RWPE1 (cell line): ENCODE measurements at places on chromosomes 6 and 20.
A peak's percentile ranks its signal among the peaks of the same experiment; 100 is the strongest.

DNA sequence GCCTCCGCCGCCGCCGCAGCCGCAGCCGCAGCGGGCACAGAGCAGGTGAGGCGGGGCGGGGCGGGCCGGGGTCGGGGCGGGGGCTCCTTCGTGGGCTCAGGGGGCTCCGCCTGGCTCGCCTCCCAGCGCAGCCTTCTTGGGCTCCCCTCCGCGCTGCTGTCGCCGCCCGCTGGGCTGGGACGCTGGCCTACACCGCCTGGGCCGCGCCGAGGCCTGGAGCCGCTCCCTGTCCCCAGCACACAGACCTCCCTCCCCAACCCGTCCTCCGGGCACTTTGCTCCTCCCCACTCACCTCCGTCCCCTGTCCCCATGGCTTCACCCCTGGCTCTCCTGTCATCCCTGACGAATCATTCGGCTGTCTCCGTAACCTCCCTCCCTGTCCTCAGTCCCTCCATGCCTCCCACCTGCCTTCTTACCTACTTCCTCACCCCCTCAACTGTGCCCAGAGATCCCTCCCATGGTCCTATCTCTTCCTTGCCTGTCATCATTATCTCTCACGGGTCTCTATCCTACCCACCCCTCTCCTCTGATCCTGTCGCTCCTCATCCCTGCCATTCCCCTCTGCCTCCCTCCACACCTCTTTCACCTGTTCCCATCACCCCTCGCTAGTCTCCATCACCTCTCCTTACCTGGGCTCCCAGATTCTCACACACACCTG is 512 bp downstream of the TTBK1 start:
- no peak for DNase-seq

- no peak for DNase-seq
Observed at GRCh38 chr20:47740121-47740861, 45.0 kb downstream of the SULF2 start.

DNA sequence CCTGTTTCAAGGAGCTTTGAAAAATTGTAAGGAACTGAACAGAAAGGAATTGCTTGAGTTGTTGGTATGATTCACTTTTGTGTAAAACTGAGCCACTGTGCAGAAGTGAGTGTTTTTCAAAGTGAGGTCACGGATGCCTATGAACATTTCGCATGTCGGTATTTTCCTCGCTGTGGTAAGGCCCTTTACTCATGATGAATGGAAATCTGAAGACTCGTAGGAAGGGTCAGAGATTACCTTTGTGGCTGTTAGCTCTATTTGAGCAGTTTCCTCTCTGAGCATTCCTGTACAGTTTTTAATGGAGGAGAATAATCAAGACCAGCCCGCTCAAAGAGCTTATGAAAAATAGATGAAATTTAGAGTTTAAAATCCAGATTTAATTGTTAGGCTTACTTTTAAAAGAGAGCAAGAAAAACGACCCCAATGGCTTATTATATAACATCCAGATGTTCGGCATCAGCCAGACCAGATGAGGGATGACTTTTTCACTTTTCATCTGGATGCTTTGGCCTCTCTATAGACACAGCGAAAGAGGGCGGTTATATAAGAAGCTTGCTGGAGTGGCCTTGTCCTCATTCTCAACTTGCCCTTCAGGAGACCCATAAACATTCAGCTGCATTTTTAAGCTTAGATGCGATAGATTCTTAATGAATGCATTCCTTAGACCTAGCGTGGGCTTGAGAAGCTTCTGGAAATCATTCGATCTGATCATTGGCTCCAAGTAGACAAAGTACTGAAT is 99.5 kb downstream of the CD83 start:
- DNase-seq = no peak

- DNase-seq = no peak
Observed at GRCh38 chr20:17771206-17772004, 71.6 kb downstream of the BANF2 start.

- peak; percentile 70 for DNase-seq
Observed at GRCh38 chr6:111997078-111997852, 56.6 kb upstream of the CCN6 start.

DNA sequence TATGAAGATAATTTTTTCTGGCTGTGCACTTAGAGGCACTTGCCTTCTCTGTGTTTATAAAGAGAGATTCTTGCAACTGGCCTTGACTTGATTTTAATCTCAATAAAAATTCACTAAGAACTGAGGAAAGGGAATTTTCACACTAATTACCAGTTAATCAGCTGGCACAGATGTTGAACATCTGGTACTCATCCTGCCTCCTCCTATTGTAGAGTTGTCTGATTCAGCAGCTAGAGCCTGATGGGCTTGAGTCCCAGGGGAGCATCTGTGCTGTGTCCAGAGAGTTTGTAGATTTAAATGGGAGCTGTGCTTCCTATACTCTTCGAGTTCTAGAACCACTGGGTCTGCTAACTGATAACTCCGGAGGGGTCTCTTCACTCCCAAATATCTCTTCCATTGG is 284.4 kb upstream of the RNF24 start:
- DNase-seq = no peak

DNA sequence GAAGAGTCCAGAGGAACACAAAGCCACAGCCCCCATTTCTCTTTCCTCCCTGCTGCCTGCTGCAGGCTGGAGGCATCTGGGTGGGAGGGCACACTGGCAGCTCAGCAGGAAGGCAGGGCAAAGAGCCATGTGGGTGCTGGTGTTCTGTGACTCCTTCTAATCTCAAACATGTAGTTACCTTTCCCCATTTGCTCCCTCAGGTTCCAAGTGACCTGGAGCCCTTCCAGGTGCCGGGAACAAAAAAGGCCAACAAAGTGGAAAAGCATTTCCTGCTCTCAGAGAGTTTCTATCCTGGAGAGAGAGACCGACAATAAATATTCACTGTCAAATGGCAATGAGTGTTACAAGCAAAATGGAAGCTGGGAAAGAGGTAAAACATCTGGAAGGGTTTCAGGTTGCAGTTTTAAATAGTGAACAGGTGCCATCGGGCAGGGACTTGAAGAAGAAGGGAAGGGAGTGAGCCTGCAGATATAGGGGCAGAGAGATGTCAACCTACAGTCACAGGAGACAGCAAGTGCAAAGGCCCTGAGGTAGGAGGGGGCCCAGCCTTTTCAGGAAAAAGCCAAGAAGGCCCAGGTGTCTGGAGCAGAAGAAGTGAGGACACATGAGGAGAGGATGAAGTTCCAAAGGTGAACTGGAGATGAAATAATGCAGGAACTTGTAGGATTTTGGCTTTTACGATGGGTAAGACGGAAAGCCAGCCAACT is 43.6 kb upstream of the IYD start:
- DNase-seq = no peak

- no peak for DNase-seq
Observed at GRCh38 chr6:43476746-43477145, 624 bp upstream of the TJAP1 start.

GRCh38 chr6:34891296-34891695 is 2.2 kb downstream of the ANKS1A start:
- DNase-seq = no peak

DNA sequence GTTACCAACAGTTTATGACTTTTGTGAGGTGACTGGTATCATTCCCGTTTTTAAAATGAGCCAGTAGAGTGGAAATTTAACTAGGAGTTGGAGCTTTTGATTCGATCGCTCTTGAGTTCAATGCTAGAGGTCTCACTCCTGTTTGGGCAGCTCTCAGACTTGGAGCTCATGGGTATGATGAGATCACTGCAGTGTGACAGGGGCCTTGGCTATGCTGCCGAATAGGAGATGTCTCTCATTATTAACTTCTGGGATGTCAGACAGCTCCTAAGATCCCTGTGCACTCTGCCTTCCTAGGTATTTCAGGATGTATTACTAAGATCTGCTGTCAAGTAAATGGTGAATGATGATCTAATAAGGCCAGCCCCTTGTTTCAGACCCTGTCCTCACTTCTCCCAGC is 20.4 kb downstream of the AKAP12 start:
- DNase-seq = no peak

DNA sequence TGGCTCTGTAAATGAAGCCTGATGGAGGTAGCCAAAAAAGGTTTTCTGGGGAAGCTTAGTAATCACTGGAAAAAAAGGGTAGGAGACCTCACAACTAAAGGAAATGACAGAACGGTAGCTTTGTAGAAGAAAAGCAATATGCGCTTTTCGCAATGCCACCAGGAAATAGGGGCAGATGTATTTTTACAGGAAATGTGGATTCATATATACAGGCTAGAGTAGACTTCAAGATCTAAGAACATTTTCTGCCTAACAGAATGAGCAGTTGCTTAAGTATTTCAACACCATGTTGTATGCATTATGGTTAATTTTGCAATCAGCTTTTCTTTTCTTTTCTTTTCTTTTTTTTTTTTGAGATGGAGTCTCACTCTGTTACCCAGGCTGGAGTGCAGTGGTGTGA is 219.6 kb downstream of the CD83 start:
- DNase-seq = no peak

- DNase-seq = no peak
Observed at GRCh38 chr6:31836047-31836473, 8.5 kb downstream of the HSPA1B start.

GRCh38 chr6:112562301-112563231 is 215.4 kb downstream of the RFPL4B start:
- DNase-seq = no peak
